ENCODE measurements at places on chromosomes 5 and 9.

GRCh38 chr9:27247756-27248155 lies 49.2 kb downstream of the EQTN start:
- peak; percentile 69 for DNase-seq

- DNase-seq = peak; percentile 88
Observed at GRCh38 chr9:29214154-29214689, 1640.9 kb upstream of the C9orf72 start.

GRCh38 chr5:134626369-134627014 lies 6.1 kb downstream of the SAR1B start:
- no peak for DNase-seq

DNA sequence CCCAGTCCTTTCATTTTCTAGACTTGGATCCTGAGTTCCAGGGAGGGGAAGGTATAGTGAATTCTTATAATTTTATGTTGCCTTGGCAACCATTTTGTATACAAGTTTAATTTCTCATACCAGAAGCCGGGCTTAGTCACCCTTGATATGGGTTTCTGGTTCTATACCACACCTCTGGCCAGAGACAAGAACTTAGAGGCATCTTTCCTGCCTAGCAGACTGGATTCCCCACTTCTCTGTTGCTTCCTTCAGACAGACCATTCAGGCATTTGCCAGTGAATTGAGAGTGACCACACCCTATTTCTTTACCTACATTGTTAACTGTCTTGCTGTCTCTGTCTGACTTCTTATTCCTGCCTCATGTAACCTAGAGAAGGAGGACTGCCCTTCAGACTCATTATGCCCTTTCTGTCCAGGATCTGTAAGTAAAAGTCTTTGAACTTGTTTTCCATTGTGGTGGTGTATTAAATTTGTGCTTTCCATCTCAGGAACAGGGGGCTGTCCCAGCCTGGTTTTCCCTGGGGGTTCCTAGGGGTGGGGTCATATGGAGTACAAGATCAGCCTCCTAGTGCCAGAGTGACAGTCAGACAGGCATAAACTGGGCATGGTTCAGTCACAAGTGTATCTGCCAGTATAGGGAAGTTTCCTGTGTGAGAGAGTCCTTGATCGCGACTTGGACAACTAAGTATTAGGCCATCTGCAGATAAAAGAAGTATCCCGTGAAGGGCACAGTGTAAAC lies 27.4 kb downstream of the TNFSF8 start:
- DNase-seq = no peak

DNA sequence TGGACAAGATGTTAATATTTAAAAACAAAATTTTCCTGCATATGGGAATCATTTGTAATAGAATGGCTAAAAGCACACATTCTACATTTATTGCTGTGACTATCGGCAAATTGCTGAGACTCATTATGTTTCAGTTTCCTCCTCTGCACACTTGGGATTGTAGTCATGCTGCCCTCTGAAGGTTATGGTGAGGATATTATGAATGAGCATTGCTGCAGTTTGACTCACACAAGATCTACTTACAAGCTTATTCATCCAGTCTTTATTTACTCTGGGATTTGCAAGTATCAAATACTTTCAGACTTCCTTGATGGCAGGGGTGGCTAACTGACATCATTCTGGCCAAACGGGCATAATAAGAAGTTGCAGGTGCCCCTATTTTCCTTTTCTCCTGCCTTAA lies 9.5 kb upstream of the NFIL3 start:
- DNase-seq = peak; percentile 50

- DNase-seq = no peak
Observed at GRCh38 chr5:66870708-66871107, 274.5 kb downstream of the MAST4 start.

DNA sequence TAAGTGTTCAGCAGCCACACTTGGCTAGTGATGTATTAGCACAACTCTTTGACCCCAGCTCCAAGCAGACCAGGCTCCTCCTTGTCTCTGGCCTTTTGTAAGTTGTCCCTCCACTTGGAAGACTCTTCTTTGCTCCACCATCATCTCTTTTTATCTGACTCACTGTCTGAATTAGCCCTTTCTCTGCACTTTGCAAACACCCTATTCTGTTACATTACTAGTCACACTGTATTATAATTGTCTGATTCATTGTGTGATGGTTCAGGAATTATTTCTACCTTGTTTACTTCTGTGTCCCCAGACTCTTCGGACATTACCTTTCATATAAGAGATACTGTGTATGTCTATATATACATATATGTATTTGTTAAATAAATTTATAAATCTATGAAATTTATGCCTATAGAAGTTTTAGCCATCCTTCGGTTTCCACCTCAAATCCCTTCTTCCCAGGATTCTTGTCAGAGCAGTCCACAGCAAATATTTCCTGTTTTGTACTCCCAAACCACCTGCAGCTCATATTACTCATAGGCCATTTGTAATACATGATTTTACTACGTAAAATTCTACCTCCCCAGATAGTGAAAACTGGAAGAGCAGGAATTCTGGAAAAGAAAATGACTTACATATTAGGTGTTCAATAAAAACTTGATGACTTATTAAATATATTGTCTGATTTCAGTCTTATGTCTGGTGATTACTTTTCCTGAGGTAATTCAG lies 69.0 kb downstream of the MTAP start:
- DNase-seq = no peak

GRCh38 chr9:96655198-96655851 lies at the start of gene PRXL2C:
Gene PRXL2C, minus strand, starts transcription at chr9:96655317. Its CDS starts 36 bp downstream, at chr9:96655281.
- peak; percentile 50 for DNase-seq

- no peak for DNase-seq
Observed at GRCh38 chr5:32783661-32784060, 72.5 kb downstream of the NPR3 start.

- DNase-seq = no peak
Observed at GRCh38 chr5:133440467-133441115, 171.8 kb downstream of the FSTL4 start.

Data from NCI-H2171 treated with DMSO at 0.1 percent for 48 hours (cell line).